ENCODE measurements at places on chromosomes 5 and 9.

GRCh38 chr9:95124582-95125367, 192.7 kb downstream of the FANCC start:
- DNase-seq = no peak

DNA sequence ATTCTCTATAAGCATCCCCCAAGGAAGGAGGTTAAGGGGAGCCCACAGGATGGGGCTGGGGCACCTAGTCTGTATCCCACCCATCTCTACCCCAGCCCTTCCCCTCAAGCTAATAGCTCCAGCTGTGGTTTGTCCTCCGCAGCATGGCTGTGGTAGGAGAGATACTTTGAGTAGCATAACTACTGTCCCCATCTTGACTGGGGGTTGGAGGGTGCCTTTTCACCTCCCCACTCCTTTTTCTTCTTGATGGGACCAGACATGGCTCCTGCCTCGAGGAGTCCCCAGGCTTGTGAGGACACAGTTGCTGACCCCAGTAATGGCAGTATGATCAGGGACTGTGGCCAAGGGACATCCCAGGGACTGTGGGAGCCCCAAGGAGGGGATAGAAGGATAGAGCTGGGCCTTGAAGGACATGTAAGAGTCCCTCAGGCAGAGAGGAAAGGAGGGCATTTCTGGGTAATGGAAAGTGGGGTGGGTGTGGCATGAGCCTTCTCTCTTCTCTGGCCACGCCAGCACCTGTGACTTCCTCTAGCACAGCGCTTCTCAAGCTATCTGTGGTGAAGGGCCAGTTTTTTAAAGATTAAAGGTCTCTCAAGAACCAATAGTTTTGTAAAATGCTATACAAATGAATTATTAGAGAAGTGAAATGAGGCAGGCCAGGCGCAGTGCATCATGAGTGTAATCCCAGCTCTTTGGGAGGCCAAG, 14.0 kb downstream of the OLFML2A start:
- DNase-seq = no peak

- no peak for DNase-seq
Observed at GRCh38 chr5:88391116-88391515, 122.5 kb upstream of the TMEM161B start.

GRCh38 chr9:135521608-135522095, 412 bp downstream of the LCN1 start:
- no peak for DNase-seq

DNA sequence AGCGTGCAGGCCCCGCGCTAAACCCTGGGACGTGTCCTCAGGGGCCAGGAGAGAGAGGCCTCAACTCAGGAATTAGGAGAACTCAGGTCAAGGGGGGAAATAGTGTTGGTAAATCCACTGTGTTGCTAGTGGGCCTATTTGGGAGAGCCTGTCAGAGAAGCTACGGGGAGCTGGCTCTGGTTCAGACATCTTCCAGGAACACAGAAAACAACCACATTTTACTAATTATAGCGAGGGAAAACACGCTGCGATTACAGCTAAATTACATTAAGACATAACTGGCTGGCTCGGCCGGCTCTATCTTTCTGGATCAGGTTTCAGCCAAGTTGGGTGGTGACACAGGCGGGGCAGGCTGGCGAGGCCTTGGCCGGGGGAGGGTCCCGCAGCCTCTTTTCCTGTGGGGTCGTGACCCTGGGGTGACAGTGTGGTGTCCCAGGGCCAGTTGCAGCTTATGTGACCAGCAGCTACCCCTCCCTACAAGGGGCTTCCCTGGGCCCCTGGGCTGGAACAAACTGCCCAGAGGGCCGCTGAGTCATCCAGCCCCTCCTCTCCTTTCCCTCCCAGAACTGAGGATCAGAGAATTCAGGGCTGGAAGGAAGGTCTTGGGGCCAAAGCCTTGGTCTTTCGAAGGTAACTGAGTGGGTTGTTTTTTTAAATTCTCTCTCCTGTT, 75.1 kb downstream of the FGF18 start:
- DNase-seq = no peak

DNA sequence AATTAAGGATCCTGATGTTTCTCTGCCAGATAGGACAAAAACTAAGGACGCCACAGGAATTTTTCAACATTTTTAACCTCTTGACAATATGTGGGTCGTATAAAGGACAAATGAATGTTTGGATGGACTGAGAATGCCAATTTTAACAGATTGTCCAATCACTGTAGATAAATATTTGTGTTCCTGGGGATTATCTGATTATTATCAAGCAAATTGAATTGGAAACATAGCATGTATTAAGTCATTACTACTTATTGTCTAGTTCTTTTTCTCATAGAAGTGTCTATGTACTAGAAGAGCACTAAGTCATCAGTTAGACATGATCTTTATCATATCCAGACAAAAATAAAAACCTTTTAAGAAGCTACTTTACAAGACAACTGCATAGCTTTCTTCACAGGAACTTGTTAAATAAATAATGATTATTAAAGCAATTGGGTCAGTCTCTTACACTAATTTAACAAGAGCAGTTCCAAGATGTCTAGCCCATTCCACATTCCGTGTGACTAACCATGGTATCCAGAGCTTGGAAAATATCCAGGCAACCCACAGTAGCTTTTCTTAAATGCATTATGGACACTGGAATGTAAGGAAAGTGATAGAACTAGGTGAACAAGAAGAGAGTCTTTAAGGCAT, 127.5 kb upstream of the CDKN2B start:
- no peak for DNase-seq

- no peak for DNase-seq
Observed at GRCh38 chr9:72041369-72041768, 19.0 kb downstream of the C9orf57 start.

- no peak for DNase-seq
Observed at GRCh38 chr5:37918424-37918823, 78.6 kb upstream of the GDNF start.
